K562 (cell line): ENCODE measurements at places on chromosomes 5 and 9.

DNA sequence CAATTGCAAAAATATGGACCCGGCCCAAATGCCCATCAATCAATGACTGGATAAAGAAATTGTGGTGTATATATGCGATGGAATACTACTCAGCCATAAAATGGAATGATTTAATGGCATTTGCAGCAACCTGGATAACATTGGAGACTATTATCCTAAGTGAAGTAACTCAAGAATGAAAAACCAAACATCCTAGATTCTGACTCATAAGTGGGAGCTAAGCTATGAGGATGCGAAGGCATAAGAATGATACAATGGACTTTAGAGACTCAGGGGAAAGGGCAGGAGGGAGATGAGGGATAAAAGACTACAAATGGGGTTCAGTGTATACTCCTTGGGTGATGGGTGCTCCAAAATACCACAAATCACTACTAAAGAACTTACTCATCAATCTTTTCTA, 247.6 kb upstream of the FBXL7 start:
- DNase-seq = no peak

DNA sequence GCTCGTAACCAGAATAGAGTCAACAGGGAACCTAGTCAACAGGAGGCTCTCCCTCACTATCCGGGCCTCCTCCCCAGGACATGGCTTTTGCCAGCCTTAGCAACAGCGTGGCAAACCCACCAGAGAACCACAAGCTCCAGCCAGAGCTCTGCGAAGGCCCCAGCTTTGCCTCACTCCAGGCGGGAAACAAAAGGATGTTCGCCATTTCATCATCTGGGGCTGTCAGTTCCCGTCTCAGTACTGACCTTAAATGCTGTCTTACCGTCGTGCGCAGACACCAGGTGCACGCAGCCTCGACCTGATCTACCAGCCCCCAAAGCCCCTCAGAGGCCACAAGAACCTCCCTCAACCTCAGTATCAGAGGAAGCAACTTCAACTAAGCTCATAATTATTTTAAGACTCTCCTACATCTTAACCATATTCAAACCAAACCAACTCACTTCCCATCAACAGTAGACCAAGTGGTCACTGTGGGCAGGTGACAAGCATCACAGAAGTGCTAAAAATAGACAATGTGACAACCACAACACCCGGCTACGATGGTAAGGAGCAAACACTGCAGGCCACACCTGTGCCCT, 71.4 kb downstream of the SEMA4D start:
- DNase-seq = no peak

GRCh38 chr9:113511856-113512761, 48.6 kb downstream of the RGS3 start:
- no peak for DNase-seq

- DNase-seq = no peak
Measured at GRCh38 chr9:98018347-98018746, 35.2 kb downstream of the ANP32B start.

- DNase-seq = no peak
Measured at GRCh38 chr5:24630918-24631317, 13.9 kb downstream of the CDH10 start.

DNA sequence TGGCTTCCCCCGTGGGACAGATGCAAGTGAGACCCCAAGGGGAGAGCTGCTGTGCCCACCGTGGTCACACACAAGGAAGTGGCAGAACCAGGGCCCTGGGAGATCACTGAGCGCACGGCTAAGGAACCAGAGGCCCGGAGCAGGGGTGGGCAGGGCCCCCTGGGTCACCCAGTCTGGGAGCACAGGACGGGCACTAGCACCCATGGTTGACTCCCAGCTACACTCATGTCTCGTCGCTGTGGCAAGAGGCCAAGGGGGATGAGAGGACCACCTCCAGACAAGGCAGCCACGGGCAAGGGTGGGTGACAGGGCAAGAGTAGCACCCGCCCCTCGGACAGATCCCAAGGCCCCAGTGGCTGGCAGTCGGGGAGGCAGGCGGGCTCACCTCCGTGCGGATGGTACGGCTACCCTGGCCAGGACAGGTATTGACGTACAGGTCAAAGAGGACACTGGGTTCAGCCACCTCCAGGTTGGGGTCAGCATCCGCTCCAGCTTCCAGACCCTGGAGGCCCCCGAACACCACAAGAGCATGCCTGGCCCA, 5.1 kb downstream of the ENDOG start:
- no peak for DNase-seq

GRCh38 chr5:80152778-80153177, 103.1 kb downstream of the SERINC5 start:
- DNase-seq = no peak
